HEK293T (cell line): ENCODE measurements at places on chromosomes 11 and 22.

DNA sequence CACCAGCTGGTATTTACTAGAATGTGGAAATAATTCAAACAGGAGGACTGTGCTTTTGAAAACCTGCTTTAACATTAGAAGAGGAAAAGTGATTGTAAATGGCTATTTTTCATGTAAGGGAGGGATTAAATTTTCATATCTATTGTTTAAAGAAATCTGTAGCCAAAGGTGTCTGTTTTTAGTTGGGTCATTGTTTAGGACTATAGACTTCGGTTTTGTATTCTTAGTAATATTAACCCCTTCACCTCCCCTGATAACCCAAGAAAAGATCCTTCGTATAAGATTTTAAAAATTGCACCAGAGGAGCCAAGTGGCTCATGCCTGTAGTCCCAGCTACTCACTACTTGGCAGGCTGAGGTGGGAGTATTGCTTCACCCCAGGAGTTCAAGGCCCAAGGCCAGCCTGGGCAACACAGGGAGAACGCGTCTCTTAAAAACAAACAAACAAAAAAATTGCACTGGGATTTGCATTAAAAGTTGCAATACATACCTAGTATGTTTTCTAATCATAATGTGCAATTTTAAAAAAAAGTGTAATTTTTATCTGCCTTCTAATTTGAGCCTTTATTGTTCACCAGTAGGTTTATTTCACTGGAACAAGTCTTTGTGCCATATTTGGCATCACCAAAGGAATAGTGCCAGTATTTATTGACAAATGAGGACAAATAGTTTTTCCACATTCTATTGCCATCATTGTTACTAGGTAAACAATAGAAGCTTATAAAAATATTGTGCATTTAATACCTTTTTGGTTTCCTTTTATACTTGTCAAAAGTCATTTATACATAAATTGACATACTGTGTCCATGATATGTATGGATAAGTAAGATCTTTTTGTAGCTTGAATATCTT lies 34.3 kb downstream of the MTMR3 start:
- no peak for DNase-seq

DNA sequence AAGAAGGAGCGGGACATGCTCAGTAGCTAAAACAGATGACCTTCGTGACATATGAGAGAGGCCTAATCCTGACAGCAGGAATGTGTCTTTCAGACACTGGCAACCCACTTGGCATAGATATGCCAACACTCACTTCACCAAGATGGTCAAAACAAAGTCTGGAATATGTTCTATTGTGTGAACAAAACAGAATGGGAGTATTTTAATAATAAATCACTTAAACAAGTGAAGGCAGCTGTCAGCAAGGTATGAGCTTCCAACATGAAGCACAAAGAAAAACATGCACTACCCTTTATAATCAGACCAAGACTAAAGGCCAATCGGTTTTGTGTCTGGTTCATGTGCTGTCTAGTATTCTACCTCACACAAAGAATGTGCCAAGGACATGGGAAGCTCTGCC lies 23.1 kb downstream of the CCDC34 start:
- no peak for DNase-seq

DNA sequence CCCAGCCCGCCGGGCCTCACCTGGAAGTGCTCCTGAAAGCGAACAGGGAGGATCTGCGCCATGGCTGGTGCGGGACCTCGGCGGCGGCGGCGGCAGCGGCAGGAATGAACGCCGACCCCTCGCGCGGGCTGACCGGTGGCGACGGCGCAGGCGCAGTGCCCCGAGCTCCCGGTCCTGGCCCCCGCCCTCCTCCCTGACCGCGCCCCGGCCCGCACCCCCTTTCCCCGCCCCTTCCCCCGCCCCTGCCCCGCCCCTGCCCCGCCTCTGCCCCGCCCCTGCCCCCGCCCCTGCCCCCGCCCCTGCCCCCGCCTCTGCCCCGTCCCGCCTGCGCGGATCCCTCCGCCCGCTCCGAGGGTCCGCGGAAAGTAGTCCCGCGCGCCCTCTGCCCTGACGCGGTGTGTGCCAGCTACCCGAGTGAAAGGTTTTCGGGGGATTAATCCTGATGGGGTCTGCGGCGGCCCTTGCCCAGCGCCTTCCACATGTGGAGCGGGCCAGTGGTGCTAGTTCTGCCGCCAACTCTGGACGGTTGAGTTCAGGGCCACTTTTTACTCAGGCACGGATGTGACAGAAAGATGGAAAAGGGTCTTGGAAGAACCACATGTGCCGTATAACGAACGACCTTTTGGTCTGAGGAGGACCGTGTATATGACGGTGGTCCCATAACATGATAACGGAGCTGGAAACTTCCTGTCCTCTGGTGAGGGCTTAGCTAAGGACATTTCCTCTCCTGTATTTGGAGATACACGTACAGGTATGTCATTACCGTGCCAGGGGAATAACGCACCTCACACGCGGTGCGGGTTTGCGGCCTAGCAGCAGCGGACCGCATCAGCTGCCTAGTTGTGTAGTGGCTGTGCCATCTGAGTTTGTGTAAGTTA lies at the start of gene CLTCL1:
Gene CLTCL1 (minus strand): TSS at position 140 of the 878 bp plus-strand sequence. CDS start 78 bp downstream, at position 62.
- peak; percentile 100 for DNase-seq

- DNase-seq = no peak
Observed at GRCh38 chr11:94141511-94142307, 13.1 kb downstream of the PANX1 start.
